ENCODE measurements at places on chromosomes 6 and 20. TPM values are rescaled to one million over a fixed set of nuclear protein-coding genes. Genes with fewer than 3 reads are reported as not detected.
A peak's percentile ranks its signal among the peaks of the same experiment; 100 is the strongest.

DNA sequence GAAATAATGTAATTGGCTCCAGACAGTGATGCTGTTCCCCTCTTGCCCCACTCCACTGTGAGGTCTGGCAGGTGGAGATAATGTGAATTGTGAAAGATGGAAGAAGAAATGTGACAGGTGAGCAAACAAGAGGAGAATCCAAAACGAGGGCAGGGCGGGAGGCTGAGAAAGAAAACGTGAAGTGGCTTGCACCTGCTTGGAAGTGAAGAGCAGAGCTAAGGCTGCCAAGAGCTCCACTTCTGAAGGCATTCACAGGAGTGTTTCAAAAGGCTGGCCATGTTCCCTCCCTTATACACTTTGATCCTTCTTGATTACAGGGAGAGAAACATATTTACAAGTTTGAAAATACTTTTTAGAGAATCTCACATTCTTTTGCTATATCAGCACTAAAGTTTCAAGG, 359.4 kb downstream of the EPHA7 start:
- H3K27me3 ChIP-seq: no peaks in the 10 kb centered on the region
- DNase-seq: no peak
- no peak overlapping the region for H3K27ac ChIP-seq
- no peaks in the 10 kb centered on the region for H3K36me3 ChIP-seq
- H3K4me1 ChIP-seq: peaks cover 4% of the 10 kb centered on the region
- no peak overlapping the region for H3K4me3 ChIP-seq

GRCh38 chr6:9224539-9224938, 789.2 kb upstream of the SLC35B3 start:
- no peaks in the 10 kb centered on the region for H3K4me1 ChIP-seq
- no peak overlapping the region for H3K4me3 ChIP-seq
- no peaks in the 10 kb centered on the region for H3K36me3 ChIP-seq

GRCh38 chr6:111623046-111623718, 17.5 kb upstream of the TRAF3IP2 start:
- no peak overlapping the region for H3K4me3 ChIP-seq
- no peak overlapping the region for H3K27ac ChIP-seq
- no peaks in the 10 kb centered on the region for H3K36me3 ChIP-seq
- DNase-seq: no peak
- H3K27me3 ChIP-seq: no peaks in the 10 kb centered on the region
- H3K4me1 ChIP-seq: peaks cover 21% of the 10 kb centered on the region

- no peaks in the 10 kb centered on the region for H3K4me1 ChIP-seq
- no peak for DNase-seq
- no peaks in the 10 kb centered on the region for H3K27me3 ChIP-seq
- H3K4me3 ChIP-seq: no peak overlapping the region
- peaks cover 22% of the 10 kb centered on the region for H3K36me3 ChIP-seq
These were observed 66.8 kb upstream of the THEMIS start for GRCh38 chr6:127967708-127968107.

- no peak overlapping the region for H3K27ac ChIP-seq
- H3K4me3 ChIP-seq: no peak overlapping the region
- H3K27me3 ChIP-seq: peaks cover 23% of the 10 kb centered on the region
- DNase-seq: no peak
- H3K36me3 ChIP-seq: no peaks in the 10 kb centered on the region
These were observed 31.4 kb upstream of the FUCA2 start for GRCh38 chr6:143542888-143543287.

DNA sequence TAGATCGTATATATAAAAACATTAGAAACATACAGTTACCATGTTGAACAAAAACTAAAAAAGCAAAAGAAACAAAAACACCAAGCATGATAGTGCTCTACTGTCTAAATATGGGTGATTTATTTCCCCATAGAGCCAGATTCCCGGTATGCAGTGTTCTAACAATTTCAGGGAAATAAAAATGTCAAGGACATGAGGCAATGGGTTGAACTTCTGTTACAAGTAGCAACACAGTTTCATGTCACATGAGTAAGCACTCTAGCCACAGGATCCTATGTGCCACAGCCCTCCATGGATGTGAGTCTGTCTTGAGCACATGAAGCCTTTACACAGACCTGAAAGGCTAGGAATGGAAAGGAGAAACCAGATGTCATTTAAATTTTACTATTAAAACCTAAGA, 96.0 kb downstream of the MAP3K5 start:
- H3K4me3 ChIP-seq: no peak overlapping the region
- peak; percentile 28 for DNase-seq
- H3K27ac ChIP-seq: no peak overlapping the region

- H3K27ac ChIP-seq: no peak overlapping the region
- peak; percentile 67 for DNase-seq
- H3K4me3 ChIP-seq: no peak overlapping the region
- H3K27me3 ChIP-seq: peaks cover 23% of the 10 kb centered on the region
These were observed 9.1 kb downstream of the ANKRD60 start for GRCh38 chr20:58219342-58219700.

- H3K4me3 ChIP-seq: no peak overlapping the region
- no peak overlapping the region for H3K27ac ChIP-seq
- H3K36me3 ChIP-seq: no peaks in the 10 kb centered on the region
- H3K4me1 ChIP-seq: no peaks in the 10 kb centered on the region
These were observed 90.4 kb downstream of the YTHDF1 start for GRCh38 chr20:63125581-63125837.

- H3K27ac ChIP-seq: no peak overlapping the region
- no peaks in the 10 kb centered on the region for H3K36me3 ChIP-seq
- H3K4me1 ChIP-seq: no peaks in the 10 kb centered on the region
- DNase-seq: no peak
These were observed 44.2 kb downstream of the MOXD1 start for GRCh38 chr6:132357120-132357519.

Gene MOG
- 1.8 TPM for total RNA-seq

Gene CFB
- 0.66 TPM for total RNA-seq

Gene TASP1
- 9.3 TPM for total RNA-seq

Gene OR2B6
- not detected for total RNA-seq

Gene CALHM6
- total RNA-seq: not detected

Gene IL20RA
- total RNA-seq: 0.99 TPM

Gene TPBG
- total RNA-seq: 13.2 TPM

Data from cardiac muscle cell (in vitro differentiated cells and primary cell).